Bronchial epithelial cell (primary cell): ENCODE measurements at places on chromosomes 1 and 21. TPM values are rescaled to one million over a fixed set of nuclear protein-coding genes. Genes with fewer than 3 reads are reported as not detected.

TMPRSS15 gene
- total RNA-seq = not detected in 2 replicates

FCGR3A gene
- not detected in 2 replicates for total RNA-seq

ACOT11 gene
- 3.4 and 6.0 TPM in 2 replicates for total RNA-seq

NUF2 gene
- total RNA-seq = 0.79 and 1.0 TPM in 2 replicates

IVL gene
- total RNA-seq = 1.6 and 14.6 TPM in 2 replicates

RCSD1 gene
- total RNA-seq = under 0.01 and 0.13 TPM in 2 replicates

CITED4 gene
- total RNA-seq = 4.7 and 5.0 TPM in 2 replicates

MTARC2 gene
- total RNA-seq = 1.7 and 2.6 TPM in 2 replicates

OR14K1 gene
- not detected in 2 replicates for total RNA-seq

ADAMTS5 gene
- total RNA-seq = 0.26 TPM in 1 of 2 replicates, not detected in the other

PROK1 gene
- not detected in 2 replicates for total RNA-seq

NHLH2 gene
- 0.13 and 0.26 TPM in 2 replicates for total RNA-seq

HMGCS2 gene
- total RNA-seq = 0.26 and 0.38 TPM in 2 replicates

OR2T4 gene
- not detected in 2 replicates for total RNA-seq

IFI44L gene
- 0.13 TPM in 1 of 2 replicates, not detected in the other for total RNA-seq

SLC44A3 gene
- total RNA-seq = 2.4 and 7.9 TPM in 2 replicates
